NCI-H146 (cell line): ENCODE measurements at places on chromosomes 13 and 19.

GRCh38 chr13:49681842-49682435 is 9.3 kb downstream of the EBPL start:
- peak; percentile 81 for DNase-seq

DNA sequence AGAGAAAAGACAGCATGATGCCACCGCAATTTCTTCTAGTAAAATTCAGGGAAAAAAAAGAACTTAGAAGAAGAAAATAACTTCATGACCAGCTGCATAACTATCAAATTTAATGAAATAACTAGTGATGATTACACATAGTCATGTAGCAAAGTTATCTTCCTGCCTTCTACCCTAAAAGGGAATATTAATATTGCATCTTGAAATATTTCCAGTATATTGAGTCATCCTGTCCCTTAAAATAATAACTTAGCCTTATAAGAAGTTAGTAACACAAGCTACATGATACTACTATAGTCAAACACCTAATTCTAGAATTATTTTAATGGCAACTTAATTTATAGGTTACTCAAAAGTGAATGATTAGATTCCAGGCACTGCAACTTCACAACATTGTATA is 289.2 kb downstream of the KLF12 start:
- no peak for DNase-seq

GRCh38 chr13:114151031-114151430 is 18.6 kb upstream of the RASA3 start:
- no peak for DNase-seq

GRCh38 chr13:34708566-34709313 is 233.3 kb upstream of the NBEA start:
- DNase-seq: no peak

DNA sequence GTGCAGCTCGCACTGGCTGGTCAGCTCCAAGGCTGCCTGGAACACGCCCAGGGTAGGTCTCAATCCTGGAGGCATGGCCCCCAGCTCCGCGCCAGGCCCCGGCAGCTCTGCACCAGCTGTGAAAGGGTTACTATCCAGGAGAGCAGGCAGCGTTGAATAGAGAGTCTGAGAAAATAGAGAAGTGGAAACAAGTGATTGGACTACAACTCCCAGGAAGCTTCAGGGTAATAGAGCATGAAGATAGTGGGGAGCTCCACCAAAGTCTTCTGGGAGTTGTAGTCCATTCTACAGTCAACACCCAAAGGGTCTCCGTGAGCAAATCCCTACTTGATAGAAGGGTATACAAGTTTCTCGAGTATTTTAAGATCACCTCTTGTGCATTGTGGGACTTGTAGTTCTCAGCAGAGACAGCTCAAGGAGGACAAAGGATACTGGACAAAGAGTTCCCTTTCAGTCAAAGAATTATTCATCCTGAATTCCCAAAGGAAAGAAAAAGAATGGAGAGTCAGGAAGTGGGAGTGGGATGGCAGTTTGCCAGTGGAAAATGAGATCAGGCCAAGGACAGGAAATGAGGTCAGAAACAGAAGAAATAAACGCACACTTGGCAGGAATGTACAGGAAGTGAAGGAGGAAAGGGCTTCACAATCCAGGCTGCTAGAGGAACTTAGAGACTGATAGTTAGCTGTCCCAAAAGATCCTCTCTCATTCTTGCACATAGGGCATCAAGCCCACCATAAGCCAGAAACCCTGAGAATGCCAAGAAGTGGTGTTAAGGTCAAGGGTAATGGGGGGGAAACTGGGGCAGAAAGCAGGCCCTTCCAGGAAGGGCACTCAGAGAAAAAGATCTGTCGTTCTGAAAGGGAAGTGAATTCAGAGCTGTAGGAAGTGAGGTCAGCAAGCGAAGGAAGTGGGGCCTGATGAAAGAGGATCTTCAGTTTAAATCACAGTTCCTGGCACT is 5.5 kb upstream of the MAMSTR start:
- DNase-seq: peak; percentile 41

GRCh38 chr19:38900743-38901190 is 998 bp downstream of the NFKBIB start:
- no peak for DNase-seq

GRCh38 chr19:33487901-33488800 is 33.4 kb downstream of the PEPD start:
- no peak for DNase-seq

DNA sequence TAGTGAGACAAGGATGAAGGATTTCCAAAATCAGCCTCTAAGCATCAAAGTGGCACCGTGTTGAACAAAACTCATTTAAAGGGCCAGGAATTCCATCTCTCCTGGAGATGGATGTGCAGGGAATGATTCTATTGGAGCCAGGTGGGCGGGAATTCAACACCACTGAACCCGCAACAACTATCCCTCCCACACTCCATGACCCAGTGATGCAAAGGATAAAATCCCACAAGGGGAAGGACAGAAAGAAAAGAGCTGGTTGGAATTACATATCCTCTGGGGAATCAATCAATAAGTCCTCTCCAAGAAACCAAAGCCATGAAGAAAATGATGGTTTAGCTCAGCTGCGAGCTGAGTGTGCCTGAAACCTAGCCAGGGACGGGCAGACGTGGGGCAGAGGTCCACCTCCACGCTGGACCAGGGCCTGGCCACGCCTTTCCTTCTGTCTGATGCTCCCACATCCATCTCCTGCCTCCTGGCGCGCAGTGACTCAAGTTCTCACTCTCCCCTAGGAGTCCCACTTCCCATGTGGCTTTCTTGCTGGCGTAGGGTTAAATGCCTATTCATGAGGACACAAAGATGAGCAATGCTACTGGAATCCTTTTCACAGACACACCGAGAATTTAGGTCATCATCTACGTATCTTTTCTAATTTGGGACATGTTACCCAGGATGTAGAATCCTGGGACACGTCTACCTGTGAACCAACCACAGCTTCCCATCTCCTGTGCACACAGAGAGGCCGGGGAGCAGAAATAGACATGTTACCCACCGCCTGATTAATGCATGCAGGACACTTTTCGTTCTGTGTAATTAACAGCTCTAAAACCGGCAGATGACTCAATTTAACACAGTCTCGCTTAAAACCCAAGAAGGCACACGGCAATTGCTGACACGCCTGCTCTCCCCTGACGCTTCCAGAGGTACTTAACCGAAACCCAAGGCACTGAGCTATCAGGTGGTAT is 48.6 kb downstream of the PEPD start:
- no peak for DNase-seq

- peak; percentile 6 for DNase-seq
Measured at GRCh38 chr19:7391218-7391670, 42.5 kb downstream of the ARHGEF18 start.

GRCh38 chr19:38209152-38209551 is 14.9 kb downstream of the DPF1 start:
- no peak for DNase-seq
